ENCODE measurements at places on chromosomes 1 and 21.

GRCh38 chr1:59720326-59721115, 94.2 kb upstream of the HOOK1 start:
- DNase-seq: no peak

DNA sequence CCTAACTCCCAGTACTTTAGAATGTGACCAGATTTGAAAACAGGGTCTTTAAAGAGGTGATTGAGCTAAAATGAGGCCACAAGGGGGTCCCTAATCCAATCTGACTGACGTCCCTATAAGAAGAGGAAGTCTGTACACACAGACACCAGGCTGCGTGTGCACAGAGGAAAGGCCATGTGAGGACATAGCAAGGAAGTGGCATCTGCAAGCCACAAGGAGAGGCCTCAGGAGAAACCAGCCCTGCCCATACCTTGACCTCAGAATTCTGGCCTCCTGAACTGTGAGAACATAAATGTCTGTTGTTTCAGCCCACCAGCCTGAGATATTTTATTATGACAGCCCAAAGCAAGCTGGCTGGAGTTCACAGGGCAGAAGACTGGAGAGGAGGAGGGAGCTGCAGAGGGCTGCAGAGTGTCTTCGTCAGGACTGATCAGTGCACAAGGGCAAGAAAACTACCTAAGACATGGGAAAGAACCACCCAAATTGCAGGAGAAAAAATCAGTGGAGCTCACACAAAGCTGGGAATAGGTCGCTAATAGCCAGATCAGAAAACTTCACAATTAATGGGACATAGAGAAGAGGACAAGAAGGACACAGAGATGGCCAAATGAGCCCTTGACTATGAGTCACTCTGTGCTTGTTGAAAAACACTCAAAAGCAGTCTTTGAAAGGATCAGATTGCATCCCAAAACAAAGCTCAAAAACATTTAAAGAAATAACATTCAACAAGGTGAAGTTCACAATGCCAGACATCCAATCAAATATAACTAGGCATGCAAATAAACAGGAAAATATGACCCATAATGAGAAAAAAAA, 14.1 kb upstream of the WNT9A start:
- no peak for DNase-seq

DNA sequence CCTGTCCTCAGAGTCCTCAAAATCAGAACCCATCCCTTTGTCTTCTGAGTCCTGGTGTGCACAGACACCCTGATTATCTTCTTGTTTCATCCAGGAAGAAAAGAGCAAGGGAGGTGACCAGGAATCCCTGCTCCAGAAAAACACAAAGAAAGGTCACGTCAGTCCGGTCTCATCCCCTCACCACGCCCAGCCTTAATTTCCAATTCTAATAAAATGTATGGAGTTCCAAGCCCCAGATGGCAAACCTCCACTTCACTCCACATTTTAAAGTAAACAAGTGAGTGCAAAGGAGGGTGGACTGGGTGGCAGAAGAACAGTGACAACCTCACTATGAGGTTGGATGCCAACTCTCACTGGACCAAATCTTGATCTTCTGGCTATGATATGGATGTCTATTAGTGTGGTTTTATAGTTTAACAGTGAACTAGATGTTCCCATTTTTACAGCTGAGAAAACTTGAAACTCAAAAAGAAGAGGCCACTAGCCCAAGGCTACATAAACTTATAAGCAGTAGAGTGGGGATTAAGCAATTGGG, 22.0 kb downstream of the ZNF697 start:
- DNase-seq: no peak

DNA sequence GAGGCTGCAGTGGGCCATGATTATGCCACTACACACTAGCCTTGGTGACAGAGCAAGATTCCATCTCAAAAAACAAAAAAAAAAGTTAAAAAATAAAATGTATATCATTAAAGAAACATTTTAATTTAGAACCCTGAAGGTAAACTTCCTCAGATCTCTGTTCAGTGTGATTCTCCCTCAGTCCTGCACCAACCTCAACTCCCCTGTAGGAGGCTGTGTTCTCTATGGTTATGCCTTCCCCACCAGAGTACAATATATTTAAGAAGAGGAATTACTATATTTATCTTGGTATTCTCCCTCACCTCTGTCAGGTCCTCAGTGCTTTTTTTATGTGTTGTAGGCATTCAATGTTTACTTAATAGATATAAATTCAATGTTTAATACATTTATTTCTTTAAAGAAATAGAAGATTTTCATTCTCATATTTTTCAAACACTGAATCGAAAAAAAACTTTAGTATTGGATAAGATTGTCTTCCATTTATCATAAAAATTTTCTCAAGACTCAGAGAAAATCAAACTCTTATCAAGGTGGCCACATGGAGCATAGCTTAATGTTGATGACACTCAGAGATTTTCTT, 4.8 kb upstream of the LRRC8B start:
- DNase-seq: no peak

DNA sequence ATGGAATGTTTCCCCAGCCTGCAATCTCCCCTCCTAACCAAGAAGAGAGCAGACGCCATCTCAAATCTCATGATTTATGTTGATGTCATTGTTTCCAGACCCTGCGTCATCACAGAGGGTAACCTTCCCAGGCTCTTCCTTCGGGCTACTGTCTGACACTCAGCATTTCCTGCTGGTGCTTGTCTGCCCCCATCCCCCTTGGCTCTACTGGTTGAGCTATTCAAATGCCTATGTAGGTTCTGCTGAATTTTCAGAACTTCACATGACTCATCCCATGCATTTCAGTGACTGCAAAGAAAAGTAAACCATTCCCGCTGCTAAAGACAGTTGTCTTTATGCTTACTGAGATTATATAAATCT, 24.8 kb upstream of the ITPKB start:
- DNase-seq: peak; percentile 61

DNA sequence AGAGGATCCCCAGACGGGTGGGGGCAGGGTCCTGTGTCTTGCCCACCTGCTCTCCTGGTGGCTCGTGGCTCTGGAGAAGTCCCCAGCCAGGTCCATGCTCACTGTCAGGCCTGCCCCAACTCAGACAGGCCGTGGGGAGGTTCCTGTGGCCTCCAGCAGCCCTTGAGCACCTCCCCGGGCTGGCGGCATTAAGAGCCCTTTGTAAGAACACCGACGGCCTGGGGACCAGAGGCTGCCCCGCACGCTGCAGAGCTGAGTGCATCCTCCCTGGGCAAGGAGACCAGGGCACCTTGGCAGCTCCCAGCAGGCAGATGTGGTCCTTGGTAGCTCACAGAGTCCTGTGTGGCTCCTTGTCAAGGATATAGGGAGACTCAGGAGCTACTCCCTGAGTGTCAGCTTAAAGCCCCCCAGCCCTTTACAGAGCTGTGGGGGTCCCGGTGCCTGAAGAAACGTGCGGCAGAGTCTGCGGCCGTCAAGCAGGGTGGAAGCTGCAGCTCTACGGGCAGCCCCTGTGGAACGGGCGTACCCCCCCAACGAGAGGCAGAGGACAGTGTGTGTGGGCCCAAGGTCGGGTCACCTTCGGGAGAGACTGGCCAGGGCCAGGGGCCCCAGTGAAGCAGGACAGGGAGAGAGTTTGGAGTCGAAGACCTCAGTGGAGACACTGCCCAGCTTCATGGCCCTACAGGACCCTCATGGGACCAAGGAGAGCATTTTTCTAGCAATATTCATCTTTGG, 118.6 kb downstream of the PRDM16 start:
- no peak for DNase-seq

- no peak for DNase-seq
These were observed 29.0 kb downstream of the ACP6 start for GRCh38 chr1:147641291-147641690.

DNA sequence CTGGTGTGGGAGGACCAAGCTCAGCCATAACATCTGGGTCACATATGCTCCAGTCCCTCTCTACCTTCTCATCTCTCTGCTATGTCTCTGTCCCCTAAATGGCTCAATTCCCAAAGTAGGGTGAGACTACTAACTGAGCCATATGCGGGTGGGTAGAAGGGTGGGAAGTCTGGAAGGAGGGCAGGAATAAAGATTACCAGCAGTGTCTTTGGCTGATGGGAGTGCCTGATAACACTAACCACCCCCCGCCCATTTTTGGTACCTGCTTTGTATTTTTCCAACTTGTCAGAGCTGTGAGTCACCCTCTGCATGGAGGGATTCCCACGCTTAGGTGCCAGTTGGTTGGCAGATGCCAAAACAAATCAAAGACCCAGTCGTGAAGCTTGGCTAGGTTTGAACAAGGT, 14.9 kb upstream of the SSBP3 start:
- DNase-seq: no peak

DNA sequence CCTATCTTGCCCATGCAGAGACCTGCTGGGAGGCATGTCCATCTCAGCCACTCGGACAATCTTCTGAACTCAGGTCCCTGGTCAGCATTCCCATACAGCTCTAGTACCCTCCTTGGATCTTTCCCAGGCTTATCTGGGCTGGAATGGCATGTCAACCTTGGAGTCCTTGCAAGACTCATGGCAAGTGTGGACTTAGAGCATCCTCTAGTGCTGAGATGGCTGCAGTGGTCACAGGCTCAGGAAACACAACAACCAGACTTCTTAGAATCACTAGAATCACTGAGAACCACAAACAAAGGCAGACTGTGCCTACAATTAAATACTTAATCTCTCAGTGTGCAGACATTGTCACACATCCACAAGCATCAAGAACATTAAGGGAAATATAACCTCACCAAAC, 73.1 kb upstream of the TSHB start:
- DNase-seq: no peak

GRCh38 chr1:17102232-17102631, 17.0 kb downstream of the PADI2 start:
- DNase-seq: no peak

DNA sequence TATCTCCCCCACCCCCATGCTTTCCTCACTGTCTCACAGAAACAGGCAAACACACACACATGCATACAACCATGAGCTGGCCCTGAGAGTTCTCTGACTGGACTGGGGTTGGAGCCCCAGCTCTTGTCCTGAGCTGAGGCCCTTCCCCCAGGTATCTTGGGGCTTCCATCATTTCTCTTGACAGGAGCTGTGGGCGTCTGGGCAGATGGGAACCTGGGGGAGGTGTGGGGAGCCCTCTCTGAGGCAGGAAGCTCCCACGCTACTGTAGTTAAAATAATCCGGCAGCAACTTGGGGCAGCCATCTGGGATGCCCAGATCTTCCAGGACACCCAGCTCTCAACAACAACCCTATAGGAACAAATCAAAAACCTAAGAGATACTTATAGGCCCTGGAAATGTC, 2.7 kb upstream of the KIF21B start:
- no peak for DNase-seq

DNA sequence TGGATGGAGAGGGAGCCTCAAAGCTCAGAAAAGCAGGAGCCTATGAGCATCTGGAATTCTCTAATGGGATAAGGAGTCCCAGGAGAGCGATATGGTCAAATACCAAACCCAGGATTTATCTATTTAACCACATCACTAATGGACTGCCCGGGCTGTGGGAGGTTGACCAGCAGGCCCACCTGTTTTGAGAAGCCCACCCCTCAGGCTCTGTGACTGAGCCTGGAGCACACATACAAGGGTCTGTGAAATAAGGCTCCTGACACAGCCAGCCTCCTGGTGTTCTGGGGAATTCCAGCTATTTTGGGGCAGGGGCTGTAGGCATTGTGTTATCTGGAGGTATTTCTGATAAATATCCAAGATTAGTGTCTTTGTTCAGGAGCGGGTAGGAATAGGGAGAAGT, 132.0 kb upstream of the C1orf21 start:
- DNase-seq: no peak

DNA sequence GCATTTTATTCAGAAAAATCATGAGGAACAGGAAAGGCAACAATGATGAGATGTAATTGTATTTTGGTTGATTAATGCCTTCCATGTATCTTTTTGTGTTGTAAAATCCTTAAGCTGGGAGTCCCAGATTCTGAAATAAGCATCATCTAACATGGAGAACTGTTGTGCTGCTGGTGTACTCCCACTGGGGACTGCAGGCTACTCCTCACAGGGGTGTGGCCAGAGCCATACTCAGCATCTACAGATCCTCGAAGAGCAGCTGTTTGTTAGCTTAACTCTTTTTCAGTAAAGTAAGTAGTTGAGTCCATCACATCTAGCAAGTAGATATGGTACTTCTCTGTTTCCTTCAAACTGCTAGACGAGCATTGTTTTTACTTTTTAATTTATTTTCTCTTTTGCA, 358.0 kb downstream of the BRINP3 start:
- DNase-seq: no peak

DNA sequence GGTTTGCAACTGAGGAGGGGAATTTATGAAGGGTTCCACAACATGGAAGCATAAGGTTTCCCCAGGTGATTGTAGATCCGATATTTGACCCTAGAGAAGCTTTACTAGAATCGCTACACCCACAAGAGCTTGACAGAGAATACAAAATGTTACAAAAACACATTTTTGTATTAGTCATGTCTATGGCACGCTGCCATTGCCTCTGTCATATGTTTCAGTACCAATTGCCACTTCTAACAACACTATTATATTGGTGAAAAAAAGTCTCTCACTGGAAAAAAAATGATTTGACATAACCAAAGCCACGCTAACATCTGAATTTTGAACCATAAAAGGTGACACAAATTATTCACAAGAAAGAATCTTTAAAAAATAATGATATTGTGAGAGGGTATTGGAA, 214.5 kb downstream of the KCNT2 start:
- no peak for DNase-seq

GRCh38 chr1:154272217-154272998, at the start of gene HAX1:
HAX1 (plus strand) TSS chr1:154272629; CDS start chr1:154272724, 95 bp downstream.
- peak; percentile 97 for DNase-seq

DNA sequence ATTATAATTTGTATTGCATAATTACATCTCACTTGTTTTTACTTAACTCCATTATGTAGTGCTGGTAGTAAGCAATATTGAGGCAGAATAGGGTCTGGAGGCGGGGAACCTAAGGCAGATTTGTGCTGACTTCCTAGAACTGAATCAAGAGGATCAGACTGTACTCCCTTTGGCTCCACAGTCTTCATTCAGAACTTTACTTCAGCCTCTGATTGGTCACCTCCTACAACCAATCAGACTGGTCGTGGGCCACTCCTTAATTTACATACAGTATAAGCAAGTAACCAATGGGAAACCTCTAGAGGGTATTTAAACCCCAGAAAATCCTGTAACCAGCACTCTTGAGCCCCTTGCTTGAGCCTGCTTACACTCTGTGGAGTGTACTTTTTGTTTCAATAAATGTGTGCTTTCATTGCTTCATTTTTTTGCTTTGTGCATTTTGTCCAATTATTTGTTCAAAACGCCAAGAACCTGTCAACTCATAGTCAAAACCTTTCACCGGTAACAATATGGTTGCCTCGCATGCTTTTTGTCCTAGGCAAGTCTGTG, 31.6 kb downstream of the ZBTB8OS start:
- no peak for DNase-seq

GRCh38 chr1:203797216-203797615, 1.8 kb downstream of the ZBED6 start:
- no peak for DNase-seq

DNA sequence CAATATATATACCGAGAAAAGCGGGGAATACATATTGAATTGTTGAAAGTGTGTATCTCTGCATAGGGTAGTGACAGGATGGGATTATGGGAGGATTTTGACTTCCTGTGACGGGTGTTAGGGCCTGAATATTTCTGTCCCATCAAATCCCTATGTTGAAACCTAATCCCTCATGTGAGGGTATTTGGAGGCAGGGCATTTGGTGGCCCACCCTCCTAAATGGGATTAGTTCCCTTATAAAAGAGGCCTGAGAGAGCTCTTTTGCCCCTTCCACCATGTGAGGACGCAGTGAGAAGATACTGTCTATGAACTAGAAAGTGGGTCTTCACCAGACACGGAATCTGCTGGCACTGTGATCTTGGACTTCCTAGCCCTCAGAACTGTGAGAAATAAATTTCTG, 137.3 kb downstream of the ZSCAN20 start:
- no peak for DNase-seq

GRCh38 chr1:218556016-218556415, 210.9 kb downstream of the TGFB2 start:
- DNase-seq: no peak

- DNase-seq: no peak
These were observed 33.9 kb downstream of the APP start for GRCh38 chr21:26136671-26137070.

All from amniotic stem cell (primary cell).